ENCODE measurements at places on chromosomes 11 and 22.

DNA sequence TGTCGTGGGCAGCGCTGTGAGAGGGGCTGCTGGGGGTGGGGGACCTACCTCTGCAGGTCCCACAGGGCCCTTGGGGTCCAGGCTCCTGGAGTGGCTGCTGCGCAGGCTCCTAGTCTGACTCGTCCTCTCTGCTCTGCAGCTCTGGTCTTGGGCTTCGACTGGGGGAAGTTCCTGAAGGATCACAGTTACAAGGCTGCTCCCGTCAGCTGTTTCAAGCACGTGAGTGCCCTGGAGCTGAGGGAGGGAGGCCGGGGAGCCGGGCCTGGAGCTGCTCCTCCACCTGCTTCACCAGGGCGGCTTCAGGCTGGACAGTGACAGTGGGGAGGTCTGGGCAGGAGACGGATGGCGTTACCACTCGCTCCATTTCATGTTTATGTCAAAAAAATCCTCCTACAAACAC is 11.9 kb downstream of the L3MBTL2 start:
- no peak for DNase-seq

GRCh38 chr11:7643314-7643713 is 30.0 kb downstream of the CYB5R2 start:
- no peak for DNase-seq

DNA sequence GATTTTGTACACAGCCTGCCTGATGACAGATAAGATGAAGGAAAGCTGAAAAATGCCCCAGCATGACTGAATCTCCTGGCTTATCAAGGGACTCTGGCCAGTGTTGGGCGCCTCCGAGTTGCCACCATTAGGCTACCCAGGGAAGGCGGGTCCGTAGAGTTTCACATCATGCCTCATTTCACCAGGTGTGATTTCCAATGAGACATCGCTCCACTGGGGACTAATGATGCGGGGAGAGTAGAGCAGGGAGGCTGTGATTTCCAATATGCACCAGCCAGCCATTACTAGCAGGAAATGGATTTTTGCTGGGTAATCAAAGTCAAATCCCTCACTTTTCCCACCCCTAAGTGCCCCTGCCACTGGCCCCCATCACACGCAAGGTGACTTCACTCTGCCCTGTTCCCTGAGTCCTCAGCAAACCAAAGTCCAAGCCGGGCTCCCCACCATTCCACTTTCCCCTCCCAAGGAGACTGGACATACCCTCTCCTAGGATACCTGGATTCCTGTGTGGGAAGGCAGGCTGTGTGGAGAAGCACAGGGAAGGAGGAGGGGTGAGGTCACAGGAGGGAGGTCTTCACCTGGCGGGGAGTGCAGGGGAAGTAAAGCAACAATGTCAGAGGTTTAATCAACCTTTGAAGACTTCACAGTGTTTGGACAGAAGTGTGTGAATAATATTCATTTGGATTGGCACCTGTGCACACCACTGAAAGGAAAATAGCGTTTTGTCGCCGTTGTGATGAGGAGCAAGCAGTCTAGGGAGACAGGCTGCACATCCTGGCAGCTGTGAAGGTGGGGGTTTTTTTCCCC is 613.3 kb upstream of the CADM1 start:
- no peak for DNase-seq

DNA sequence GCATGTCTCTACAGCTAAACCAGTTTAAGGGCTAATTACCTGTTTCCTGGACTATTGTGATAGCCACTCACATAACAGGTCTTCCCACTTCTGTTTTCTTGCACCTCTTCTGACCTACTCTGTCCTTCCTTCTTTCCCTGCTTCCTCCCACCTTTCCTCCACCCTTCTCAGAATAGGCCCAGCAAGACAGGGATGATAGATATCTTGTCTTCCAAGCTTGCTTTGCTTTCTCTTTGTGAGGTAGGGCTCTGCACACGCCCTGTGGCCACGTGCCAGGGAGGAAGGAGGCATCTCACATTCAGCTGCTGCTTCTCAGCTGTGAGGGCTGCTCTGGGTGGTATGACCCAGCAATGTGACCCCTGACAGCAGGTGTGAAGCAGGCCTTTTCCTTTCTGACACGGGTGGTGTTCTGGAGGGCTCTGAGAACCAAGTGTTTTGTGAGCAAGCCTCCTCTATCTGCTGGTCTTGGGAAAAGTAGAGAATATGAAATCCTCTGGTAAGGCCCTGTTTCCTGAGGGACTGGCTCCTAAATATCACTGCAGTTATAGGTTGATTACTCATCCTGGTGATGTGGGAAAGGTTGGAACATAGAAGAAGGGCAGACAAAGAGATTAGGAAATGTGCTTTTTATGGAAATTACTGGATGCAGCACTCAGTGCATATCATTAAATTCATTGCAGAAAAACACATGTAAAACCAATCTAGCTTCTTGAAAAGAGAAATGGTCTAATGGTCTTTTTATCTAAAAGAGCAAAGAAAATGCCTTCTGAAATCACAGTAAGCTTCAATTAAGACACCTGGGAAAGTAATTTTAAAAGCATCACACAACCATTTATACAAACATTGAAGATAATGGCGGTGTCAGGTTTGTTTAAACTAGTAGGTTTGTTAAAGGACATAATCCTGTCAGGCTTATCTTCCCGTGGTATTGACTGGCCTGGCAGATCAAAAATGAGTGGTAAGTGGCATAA is 8.5 kb downstream of the AMOTL1 start:
- no peak for DNase-seq

DNA sequence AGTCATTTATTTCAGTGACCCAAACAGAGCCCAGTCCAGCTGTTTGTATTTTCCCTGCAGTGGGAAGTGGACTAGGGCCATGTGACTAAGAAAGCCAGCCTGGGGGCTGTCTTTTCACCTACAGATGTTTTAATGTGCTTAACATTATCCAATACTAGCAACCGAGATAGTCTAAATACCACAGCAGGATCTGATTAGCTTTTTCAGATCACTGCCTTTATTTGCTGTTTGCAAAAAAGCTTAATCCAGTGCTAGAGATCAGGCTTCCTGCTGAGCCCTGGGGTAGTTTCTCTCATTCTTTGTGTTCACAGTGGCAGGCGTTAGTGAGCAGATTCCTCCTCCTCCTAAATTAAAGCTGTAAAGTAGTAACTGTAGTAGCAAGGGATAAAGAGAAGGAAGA is 35.0 kb downstream of the ZC3H12C start:
- DNase-seq, result no peak

GRCh38 chr11:89436071-89436470 is 55.1 kb downstream of the NOX4 start:
- no peak for DNase-seq

GRCh38 chr11:134502153-134502550 is 90.1 kb upstream of the B3GAT1 start:
- DNase-seq, result no peak

DNA sequence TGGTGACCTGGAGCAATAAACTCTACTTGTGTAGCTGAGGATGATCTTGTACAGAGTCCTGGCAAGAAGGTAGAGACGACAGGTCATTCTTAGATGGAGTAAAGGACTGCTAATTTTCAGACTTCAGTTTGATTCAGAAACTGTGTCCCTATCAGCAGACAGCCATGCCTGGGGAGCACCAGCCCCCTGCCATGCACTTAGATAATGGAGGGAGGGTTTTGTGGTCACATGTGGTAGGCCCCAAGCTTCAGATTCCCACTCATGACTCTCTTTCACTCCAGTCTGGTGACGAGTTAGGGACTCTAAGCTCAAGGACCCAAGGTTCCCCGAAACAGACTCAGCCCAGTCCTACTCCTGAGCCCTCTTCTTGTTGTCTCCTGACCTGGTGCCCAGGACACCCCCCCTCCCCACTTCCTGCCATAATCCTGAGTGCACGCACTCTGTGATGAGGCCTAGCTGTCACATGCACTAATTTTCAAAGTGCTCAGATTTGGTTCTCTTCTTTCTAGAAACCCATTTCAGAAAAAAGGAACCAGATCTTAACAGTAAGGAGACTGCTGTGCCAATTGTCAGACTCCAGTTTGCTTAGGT is 10.2 kb upstream of the AMPD3 start:
- no peak for DNase-seq

DNA sequence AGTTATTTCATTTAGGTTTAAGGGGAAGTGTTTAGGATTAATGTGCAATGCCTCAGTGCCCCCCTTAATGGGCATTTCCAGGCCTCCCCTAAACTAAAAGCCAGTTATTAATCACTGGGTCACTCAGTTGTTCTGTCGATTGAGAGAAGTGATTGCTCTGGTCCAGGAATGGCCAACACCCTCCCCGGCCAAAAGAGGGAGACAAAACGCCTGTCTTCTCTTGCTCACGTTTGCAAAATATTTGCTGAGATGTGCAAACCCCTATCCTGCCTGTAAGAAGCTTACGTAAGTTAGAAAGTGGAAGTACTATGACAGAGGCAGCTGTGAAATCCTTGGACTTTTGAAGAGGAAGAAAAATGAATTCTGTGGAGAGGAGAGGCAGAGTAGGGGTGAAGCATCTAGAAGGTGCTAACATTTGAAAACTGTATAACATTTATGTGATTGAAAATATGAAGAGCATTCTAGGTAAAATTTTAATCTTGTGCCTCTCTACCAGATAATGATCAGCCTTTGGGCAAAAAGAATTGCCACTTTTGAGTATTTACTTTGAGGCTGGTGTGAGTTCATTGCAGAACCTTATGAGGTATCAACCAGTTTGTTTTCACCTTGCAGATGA is 37.7 kb downstream of the NTM start:
- DNase-seq, result no peak

- no peak for DNase-seq
These were observed 355 bp upstream of the AP1B1 start for GRCh38 chr22:29388759-29389090.
